Activated T-cell treated with anti-CD3 and anti-CD28 coated beads, Interleukin-2, amount 50 U/mL, for 1 hour (primary cell): ENCODE measurements at places on chromosomes 7 and 10.

DNA sequence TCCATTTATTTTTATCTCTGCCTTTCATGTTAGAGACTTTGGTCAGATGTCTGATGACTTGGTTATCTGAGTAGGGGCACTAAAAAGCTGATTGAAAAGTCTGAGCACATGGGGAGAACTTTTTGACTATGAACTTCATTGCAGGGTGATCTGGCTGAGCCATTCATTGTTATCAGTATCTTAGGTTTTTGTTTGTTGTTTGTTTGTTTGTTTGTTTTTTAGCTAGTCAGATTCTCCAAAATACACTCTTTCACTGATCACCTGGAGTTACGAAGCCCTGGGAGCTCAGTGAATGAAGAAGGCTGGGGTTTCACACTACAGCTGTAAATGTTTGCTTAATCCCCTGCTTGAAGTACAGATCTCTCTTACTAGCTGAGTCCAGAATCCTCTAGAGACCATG, 28.6 kb upstream of the DLG5 start:
- no peak for DNase-seq

GRCh38 chr7:87414794-87415188, 60.7 kb downstream of the ABCB4 start:
- no peak for DNase-seq

- no peak for DNase-seq
Observed at GRCh38 chr7:134414109-134414508, 44.8 kb downstream of the AKR1B1 start.

GRCh38 chr10:11601670-11602069, 9.8 kb downstream of the USP6NL start:
- no peak for DNase-seq

DNA sequence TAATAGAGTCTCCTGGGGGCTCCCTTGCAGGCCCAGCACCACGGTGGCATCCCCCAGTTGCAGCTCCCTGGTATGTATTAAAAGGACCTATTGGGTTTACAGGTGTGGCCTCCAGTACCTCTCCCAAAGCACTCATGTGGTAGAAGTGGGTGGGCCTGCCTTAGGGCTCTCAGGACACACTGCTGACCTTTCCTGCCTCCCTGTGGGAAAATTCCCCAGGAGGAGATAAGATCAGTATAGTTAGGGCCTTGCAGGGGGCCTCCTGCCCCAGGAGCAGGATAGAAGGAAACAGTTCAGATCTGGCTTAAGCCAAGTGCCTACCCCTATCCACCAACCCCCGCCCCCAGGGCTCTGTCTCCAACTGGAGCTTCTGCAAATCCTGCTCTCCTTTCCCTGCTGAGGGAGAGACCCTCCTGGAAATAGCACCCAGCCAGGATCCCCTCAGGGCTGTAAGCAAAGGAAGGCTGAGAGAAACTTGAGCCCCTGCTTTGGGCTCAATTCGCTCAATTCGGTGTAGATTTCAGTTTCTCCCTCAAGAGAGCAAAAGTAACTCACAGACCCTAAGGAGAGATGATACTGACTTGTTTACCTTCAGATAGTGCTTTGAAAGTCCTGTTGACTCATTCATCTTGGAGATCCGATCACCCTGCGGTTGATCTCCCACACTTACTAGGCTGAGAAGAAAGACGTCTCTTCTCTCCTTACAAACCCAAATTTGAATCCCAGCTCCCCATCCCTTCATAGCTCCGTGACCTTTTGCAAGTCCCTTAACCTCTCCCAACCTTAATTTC, 130.6 kb downstream of the WDR11 start:
- no peak for DNase-seq

DNA sequence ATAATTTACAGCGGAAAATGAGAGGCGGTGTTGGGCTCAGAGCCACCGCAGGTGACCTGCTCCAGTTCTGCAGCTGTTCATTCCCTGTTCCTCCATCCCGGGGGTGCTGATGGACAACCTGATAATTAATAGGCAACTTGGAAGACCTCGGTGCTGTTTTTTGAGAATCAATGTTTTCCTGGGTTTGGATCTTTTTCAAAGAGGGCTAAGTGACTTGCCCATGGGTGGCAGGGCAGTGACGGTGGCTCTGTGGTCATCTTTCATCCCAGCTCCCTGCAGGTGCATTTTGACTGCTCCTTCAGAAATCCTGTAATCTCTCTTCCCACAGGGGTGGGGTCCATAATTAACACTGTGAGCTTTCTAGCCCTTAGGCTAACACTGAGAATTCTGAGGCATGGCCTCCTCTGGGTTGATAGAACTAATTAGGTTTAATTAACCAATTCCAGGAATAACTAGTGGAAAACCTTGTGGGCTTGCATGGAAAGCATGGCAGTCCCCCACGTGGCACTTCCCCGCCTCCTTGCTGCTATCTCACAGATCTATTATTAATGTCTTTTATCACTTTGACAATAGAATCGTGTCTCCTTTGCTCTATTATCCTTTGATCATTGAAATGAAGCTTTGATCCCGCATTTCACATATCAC, 217.9 kb downstream of the GLRX3 start:
- no peak for DNase-seq
